ENCODE measurements at places on chromosomes 13 and 19. TPM values are rescaled to one million over a fixed set of nuclear protein-coding genes. Genes with fewer than 3 reads are reported as not detected.

- no peak overlapping the region for H3K4me3 ChIP-seq
- H3K27ac ChIP-seq, result no peak overlapping the region
- no peak for DNase-seq
- no peaks in the 10 kb centered on the region for H3K27me3 ChIP-seq
- H3K4me1 ChIP-seq, result peaks cover 7% of the 10 kb centered on the region
Observed at GRCh38 chr13:114286808-114287207, 5.4 kb downstream of the UPF3A start.

POU2F2 gene
- 1.5 TPM for total RNA-seq

DNA sequence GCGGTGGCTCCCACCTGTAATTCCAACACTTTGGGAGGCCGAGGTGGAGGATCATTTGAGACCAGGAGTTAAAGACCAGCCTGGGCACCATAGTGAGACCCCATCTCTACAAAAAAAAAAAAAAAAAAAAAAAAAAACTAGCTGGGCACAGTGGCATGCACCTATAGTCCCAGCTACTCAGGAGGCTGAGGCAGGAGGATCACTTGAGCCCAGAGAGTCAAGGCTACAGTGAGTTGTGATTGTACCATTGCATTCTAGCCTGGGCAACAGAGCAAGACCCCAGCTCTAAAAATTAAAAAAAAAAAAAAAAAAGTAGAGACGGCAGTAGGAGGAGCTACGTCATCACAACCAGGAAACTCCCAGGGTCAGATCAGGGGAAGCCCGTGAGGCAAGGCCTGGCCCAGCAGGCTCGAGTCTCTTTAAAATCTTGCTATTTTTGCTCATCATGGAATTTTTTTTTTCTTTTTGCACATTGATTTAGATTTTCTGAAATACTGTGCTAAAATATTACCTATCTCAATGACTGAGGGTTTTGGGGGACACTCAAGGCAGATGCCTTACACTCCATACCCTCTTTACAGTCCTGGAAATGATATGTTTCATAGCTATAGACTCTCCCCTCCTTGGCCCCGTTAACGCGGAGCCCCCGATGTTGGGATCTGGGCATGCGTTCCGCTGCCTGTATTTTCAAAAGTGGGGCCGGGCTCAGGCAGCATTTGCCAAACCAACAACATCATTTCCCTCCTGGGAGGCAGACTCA, 44.4 kb upstream of the USE1 start:
- H3K36me3 ChIP-seq, result peaks cover 84% of the 10 kb centered on the region
- DNase-seq, result no peak
- H3K27me3 ChIP-seq, result no peaks in the 10 kb centered on the region
- peak overlapping the region; percentile 17 for H3K27ac ChIP-seq

- no peaks in the 10 kb centered on the region for H3K36me3 ChIP-seq
- H3K4me3 ChIP-seq, result no peak overlapping the region
- H3K27me3 ChIP-seq, result no peaks in the 10 kb centered on the region
- H3K4me1 ChIP-seq, result peaks cover 3% of the 10 kb centered on the region
Observed at GRCh38 chr13:111326621-111326965, 6.2 kb downstream of the TEX29 start.

ZNF284 gene
- total RNA-seq, result 2.4 TPM

GRCh38 chr13:113628291-113629270, 29.4 kb downstream of the ATP4B start:
- H3K27ac ChIP-seq, result no peak overlapping the region
- no peaks in the 10 kb centered on the region for H3K27me3 ChIP-seq
- no peak for DNase-seq

GRCh38 chr19:53088091-53088490, 15.1 kb downstream of the ZNF160 start:
- H3K27ac ChIP-seq, result no peak overlapping the region
- peaks cover 68% of the 10 kb centered on the region for H3K36me3 ChIP-seq

PDE4C gene
- 0.05 TPM for total RNA-seq

DPP9 gene
- 13.4 TPM for total RNA-seq

DNA sequence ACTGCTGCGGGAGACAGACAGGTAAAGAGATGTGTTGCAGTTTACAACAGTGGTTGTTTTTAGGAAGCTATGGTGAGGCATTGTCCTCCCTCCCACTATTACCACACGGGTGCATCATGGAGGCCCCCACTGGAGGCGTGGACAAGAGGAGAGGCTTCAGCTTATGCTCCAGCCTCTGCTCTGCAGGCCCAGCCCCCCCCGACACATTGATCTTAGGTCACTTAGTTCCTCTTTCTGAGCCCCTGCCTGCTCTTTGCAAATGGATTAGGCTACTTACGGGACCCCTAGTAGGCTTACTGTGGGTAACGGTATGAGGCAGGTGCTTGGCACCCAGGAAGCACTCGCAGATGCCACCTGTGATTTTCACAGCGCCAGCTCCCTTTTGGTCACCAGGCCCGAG, 123.9 kb downstream of the SLC7A1 start:
- no peaks in the 10 kb centered on the region for H3K36me3 ChIP-seq
- no peaks in the 10 kb centered on the region for H3K4me1 ChIP-seq
- H3K27me3 ChIP-seq, result no peaks in the 10 kb centered on the region
- H3K4me3 ChIP-seq, result no peak overlapping the region

LIM2 gene
- not detected for total RNA-seq

- peaks cover 33% of the 10 kb centered on the region for H3K4me1 ChIP-seq
- H3K4me3 ChIP-seq, result no peak overlapping the region
- no peak overlapping the region for H3K27ac ChIP-seq
Observed at GRCh38 chr19:49422407-49423070, 702 bp downstream of the PTH2 start.

- DNase-seq, result no peak
- no peak overlapping the region for H3K4me3 ChIP-seq
- peaks cover 25% of the 10 kb centered on the region for H3K36me3 ChIP-seq
Observed at GRCh38 chr13:110652764-110653163, 37.4 kb downstream of the NAXD start.

GRCh38 chr19:49773663-49774350, 7.0 kb downstream of the AP2A1 start:
- no peak overlapping the region for H3K27ac ChIP-seq
- no peak overlapping the region for H3K4me3 ChIP-seq
- DNase-seq, result no peak
- peaks cover 12% of the 10 kb centered on the region for H3K36me3 ChIP-seq

AZU1 gene
- 6.1 TPM for total RNA-seq

- H3K4me1 ChIP-seq, result peaks cover 26% of the 10 kb centered on the region
- no peak overlapping the region for H3K4me3 ChIP-seq
- H3K27ac ChIP-seq, result no peak overlapping the region
- peaks cover 52% of the 10 kb centered on the region for H3K36me3 ChIP-seq
Observed at GRCh38 chr19:6260912-6261650, 18.7 kb downstream of the MLLT1 start.

C19orf73 gene
- total RNA-seq, result 2.7 TPM

PRKCG gene
- 1.1 TPM for total RNA-seq

C1QTNF9 gene
- 0.38 TPM for total RNA-seq

GRCh38 chr13:74154981-74155380, 20.8 kb upstream of the KLF12 start:
- no peaks in the 10 kb centered on the region for H3K4me1 ChIP-seq
- H3K4me3 ChIP-seq, result no peak overlapping the region
- H3K36me3 ChIP-seq, result no peaks in the 10 kb centered on the region

DNA sequence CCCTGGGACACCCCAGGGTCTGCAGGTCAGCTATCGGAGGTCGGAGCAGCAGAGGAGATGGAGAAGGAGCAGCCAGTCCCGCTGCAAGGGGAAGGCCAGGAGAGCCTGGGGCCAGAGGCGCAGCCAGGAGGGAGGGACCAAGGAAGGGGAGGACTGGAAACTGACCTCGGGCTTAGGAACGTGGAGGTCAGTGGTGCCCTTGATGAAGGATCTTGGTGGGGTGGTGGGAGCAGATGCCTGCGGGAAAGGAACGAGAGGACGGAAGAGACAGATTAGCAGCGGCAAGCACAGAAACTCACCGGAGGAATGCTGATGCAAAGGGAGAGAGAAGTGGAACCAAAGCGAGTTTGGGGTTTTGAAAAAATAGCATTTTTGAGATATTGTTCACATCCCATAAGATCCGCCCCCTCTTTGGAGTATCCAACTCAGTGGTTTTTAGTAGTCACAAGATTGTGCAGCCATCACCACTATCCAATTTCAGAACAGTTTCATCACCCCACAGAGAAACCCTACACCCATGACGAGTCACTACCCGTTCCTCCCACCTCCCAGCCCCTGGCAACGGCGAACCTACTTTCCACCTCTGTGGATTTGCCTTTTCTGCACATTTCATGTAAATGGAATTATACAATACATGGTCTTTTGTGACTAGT, 22.1 kb downstream of the PLEKHF1 start:
- no peaks in the 10 kb centered on the region for H3K27me3 ChIP-seq
- no peak overlapping the region for H3K27ac ChIP-seq
- H3K36me3 ChIP-seq, result no peaks in the 10 kb centered on the region
- no peak for DNase-seq
- H3K4me1 ChIP-seq, result no peaks in the 10 kb centered on the region
- H3K4me3 ChIP-seq, result no peak overlapping the region

- H3K4me3 ChIP-seq, result no peak overlapping the region
- peaks cover 9% of the 10 kb centered on the region for H3K4me1 ChIP-seq
- no peak for DNase-seq
- no peaks in the 10 kb centered on the region for H3K27me3 ChIP-seq
Observed at GRCh38 chr19:48819366-48819816, 8.6 kb upstream of the BCAT2 start.

GTF3A gene
- total RNA-seq, result 247 TPM

- no peaks in the 10 kb centered on the region for H3K4me1 ChIP-seq
- H3K4me3 ChIP-seq, result no peak overlapping the region
- no peak overlapping the region for H3K27ac ChIP-seq
- H3K27me3 ChIP-seq, result no peaks in the 10 kb centered on the region
Observed at GRCh38 chr13:112670864-112671263, 19.0 kb upstream of the ATP11A start.

DNA sequence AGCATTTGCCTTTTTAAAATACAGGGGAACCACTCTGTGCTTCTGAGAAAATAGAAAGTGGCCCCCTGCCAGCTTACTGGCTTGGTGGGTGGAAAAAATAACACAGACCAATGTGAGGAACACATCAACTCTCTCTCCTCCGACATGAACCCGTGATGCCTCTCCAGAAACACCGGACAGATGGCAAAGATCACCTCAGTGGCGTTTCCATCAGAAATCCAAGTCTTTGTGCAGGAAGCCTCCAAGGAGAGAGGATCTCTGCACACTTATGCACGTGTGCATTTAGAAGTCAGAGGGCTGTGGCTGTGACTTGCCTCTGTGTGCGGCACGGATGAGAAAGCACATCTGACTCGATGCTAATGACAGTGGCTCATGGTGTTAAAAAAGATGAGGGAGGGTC, 112.3 kb upstream of the KLF12 start:
- H3K4me1 ChIP-seq, result no peaks in the 10 kb centered on the region
- H3K27me3 ChIP-seq, result no peaks in the 10 kb centered on the region
- no peak for DNase-seq
- H3K4me3 ChIP-seq, result no peak overlapping the region
- H3K36me3 ChIP-seq, result no peaks in the 10 kb centered on the region
- H3K27ac ChIP-seq, result no peak overlapping the region

S1PR4 gene
- total RNA-seq, result 24.2 TPM

OLFM4 gene
- total RNA-seq, result 6.5 TPM

DNA sequence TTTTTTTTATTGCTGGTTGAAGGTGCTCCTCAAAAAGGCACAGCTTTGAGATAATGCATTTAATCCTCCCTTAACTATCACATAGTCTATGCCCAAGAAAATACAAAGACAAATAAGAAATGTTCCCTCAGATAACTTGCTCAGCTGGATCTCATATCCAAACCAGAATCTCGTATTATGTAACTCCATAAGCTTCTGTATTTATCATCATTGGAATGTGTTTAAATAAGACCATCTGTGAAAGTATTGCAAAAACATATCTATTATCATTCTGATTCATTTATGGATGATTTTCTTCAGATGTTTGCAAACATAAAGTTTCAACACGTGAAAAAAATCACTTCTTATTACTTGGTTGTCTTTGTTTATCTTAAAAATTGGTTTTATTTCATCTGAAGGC, 190.9 kb downstream of the IRS2 start:
- no peaks in the 10 kb centered on the region for H3K27me3 ChIP-seq
- no peaks in the 10 kb centered on the region for H3K36me3 ChIP-seq
- no peak overlapping the region for H3K27ac ChIP-seq
- no peak overlapping the region for H3K4me3 ChIP-seq
- no peak for DNase-seq
- H3K4me1 ChIP-seq, result no peaks in the 10 kb centered on the region

TUBGCP3 gene
- 16.3 TPM for total RNA-seq

REX1BD gene
- 72.2 TPM for total RNA-seq

DNA sequence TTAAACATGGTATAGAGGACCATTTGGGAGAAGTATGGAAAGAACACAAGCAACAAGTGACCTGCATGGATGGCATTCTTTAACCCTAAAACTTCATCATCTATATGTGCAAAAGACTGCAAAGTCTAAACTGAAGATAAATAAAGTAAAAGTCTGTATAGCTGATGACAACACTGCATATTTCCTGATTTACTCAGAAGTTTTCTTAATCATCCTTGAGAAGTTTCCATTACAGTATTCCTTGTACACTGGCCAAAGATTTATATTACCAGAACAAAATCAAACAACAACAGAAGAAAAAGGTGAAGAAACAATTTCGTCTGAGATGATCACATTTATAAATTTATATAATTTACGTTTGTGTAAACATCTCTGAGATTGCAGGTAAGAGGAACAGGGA, 805.7 kb downstream of the PCDH9 start:
- no peak for DNase-seq
- H3K4me1 ChIP-seq, result no peaks in the 10 kb centered on the region
- H3K27me3 ChIP-seq, result no peaks in the 10 kb centered on the region
- no peak overlapping the region for H3K4me3 ChIP-seq
- no peak overlapping the region for H3K27ac ChIP-seq

GZMM gene
- 57.1 TPM for total RNA-seq

All from thymus (tissue), 14 donors.